T-cell (primary cell): ENCODE measurements at places on chromosomes 7 and 10. TPM values are rescaled to one million over a fixed set of nuclear protein-coding genes. Genes with fewer than 3 reads are reported as not detected.
A peak's percentile ranks its signal among the peaks of the same experiment; 100 is the strongest.

- H3K27me3 ChIP-seq: no peaks in the 10 kb centered on the region
- H3K27ac ChIP-seq: no peak overlapping the region
- no peaks in the 10 kb centered on the region for H3K36me3 ChIP-seq
Measured at GRCh38 chr7:2005786-2006185, 227.0 kb downstream of the MAD1L1 start.

GRCh38 chr7:84372712-84373111 lies 178.1 kb upstream of the SEMA3A start:
- DNase-seq: no peak
- H3K4me1 ChIP-seq: no peaks in the 10 kb centered on the region
- H3K4me3 ChIP-seq: no peak overlapping the region
- no peaks in the 10 kb centered on the region for H3K27me3 ChIP-seq
- no peak overlapping the region for H3K27ac ChIP-seq

- no peaks in the 10 kb centered on the region for H3K27me3 ChIP-seq
- H3K4me1 ChIP-seq: peaks cover 23% of the 10 kb centered on the region
- H3K27ac ChIP-seq: no peak overlapping the region
- H3K4me3 ChIP-seq: peak overlapping the region; percentile 57
- H3K36me3 ChIP-seq: no peaks in the 10 kb centered on the region
Measured at GRCh38 chr10:46283580-46284285, 3.1 kb upstream of the ANTXRL start.

- no peaks in the 10 kb centered on the region for H3K27me3 ChIP-seq
- no peak overlapping the region for H3K27ac ChIP-seq
- no peak for DNase-seq
- H3K4me1 ChIP-seq: no peaks in the 10 kb centered on the region
- H3K36me3 ChIP-seq: no peaks in the 10 kb centered on the region
Measured at GRCh38 chr7:86989407-86989806, 70.0 kb downstream of the ELAPOR2 start.

LBX1 gene
- not detected for total RNA-seq

HUS1 gene
- 59.4 TPM for total RNA-seq

DNA sequence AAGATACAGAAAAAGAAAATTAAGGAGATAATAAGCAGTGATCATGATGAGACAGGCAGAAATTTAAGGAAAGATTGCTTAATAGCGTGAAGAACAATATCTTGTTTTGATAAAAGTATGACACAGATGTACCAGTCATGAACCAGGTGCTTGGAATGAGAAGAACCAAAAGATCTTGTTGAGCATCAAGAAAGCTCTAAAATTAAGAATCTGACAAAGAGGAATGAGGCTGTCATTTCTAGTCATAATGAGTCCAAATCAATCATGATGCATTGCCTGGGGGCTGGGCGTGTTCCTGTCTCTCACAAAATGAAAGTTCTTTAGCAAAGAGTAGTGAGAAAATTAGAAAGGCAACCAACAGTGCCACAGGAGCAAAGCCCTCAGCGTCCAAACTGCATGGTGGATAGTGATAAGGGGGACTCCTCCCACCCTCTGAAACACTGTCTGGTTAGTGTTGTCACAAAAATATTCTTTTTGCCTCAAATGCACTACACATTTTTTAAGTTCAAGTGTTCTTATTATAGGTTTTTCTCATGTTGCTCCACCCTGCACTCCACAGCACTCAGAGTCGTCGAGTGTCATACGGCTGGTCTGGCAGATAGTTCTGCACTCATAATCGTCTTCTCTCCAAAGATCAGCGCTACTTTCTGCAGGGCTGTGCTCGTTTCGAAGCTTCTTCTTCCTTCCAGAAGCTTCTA lies 439.6 kb downstream of the TNS3 start:
- H3K4me1 ChIP-seq: no peaks in the 10 kb centered on the region
- H3K27ac ChIP-seq: no peak overlapping the region
- no peak for DNase-seq
- no peak overlapping the region for H3K4me3 ChIP-seq
- no peaks in the 10 kb centered on the region for H3K36me3 ChIP-seq

GRCh38 chr10:122465401-122466040 lies 4.2 kb downstream of the HTRA1 start:
- no peak overlapping the region for H3K4me3 ChIP-seq
- H3K27ac ChIP-seq: no peak overlapping the region
- DNase-seq: no peak
- peaks cover 8% of the 10 kb centered on the region for H3K27me3 ChIP-seq

DNA sequence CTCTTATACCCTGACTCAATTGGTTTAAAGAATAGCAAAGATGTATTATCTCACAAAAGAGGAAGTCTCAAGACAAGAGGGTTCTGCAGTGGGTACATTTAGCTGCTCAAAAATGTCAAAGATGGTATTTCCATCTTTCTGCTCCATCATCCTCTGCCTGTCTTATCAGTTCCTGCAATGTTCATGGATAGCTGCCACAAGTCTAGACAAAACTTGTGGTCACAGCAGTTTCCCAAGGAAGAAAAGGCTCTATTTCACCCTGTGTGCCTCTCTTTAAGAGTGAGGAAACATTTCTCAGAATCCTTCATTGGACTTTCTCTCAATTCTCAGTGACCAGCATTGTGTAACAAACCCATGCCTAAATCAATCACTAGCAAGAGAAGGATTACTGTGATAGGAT lies 634.2 kb upstream of the AUTS2 start:
- DNase-seq: no peak
- H3K27ac ChIP-seq: no peak overlapping the region
- H3K27me3 ChIP-seq: peaks cover 2% of the 10 kb centered on the region
- no peaks in the 10 kb centered on the region for H3K4me1 ChIP-seq

DNA sequence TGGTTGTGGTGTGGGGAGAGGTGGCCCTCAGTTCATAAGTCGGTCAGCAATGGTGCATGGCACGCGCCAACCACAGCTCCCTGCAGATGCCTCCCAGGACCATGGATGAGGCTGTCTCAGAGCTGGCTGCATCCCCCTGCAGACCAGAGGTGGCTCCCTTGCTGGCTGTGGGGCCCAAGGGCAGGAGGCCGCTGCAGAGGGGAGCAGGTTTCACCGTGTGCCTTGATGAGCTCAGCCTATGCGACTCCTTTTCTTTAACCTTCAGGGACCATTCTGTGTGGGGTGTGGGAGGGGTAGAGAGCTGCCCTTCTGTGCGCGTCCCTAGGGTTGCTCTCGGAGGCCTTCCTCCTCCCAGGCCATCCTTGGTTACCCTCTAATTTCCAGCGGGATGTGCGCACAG lies 152.4 kb downstream of the ACTR3B start:
- H3K27me3 ChIP-seq: no peaks in the 10 kb centered on the region
- H3K4me1 ChIP-seq: no peaks in the 10 kb centered on the region
- H3K27ac ChIP-seq: no peak overlapping the region
- H3K4me3 ChIP-seq: no peak overlapping the region
- no peaks in the 10 kb centered on the region for H3K36me3 ChIP-seq

NODAL gene
- total RNA-seq: not detected

GRCh38 chr7:114048386-114049235 lies 129.8 kb upstream of the PPP1R3A start:
- H3K27me3 ChIP-seq: no peaks in the 10 kb centered on the region
- no peak overlapping the region for H3K27ac ChIP-seq
- no peak overlapping the region for H3K4me3 ChIP-seq
- H3K36me3 ChIP-seq: no peaks in the 10 kb centered on the region
- DNase-seq: no peak
- peaks cover 4% of the 10 kb centered on the region for H3K4me1 ChIP-seq

DNA sequence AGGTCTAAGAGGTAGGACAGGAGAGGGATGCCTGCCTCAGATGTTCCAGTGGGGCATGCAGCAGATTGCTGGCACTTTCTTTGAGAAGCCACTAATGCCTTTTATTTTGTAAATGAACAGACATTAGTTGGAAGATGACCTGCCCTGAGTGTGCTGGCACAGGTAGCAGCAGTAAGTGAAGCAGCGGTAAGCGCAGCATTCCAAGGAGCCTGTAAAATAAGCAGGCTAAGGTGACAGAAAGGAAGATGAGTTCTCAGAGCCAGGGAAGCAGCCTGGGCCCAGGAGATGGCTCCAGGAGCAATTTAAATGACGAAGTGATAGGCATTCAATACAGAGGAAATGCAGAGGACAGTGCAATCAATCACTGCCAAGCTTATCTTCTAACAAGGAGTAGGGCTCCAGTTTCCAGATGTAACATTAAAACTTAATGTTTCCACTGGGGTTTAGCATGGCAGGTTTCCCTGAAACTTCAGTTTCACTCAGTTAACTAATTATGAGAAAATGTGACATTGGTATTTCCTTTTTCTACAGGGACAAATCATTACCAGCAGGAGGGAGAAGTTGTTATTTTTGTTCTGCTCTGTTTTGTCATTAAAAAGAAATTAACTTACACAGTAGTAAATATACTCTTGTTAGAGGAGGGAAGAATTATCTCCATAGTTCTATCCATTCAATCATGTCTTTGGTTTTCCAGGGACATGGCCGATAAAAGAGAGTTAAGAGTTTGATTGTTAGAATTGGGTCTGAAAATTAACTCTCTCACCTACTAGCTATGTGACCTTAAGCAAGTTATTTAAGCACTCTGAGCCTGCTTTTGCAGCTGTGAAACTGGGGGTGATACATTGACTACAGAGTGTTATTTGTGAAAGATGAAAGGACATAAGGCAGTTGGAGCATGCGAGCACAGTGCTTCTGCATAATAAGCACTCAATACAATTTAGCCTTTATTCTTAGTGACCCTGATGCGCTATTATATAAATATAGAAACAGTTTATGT lies 96.6 kb upstream of the PTN start:
- no peak overlapping the region for H3K27ac ChIP-seq
- no peaks in the 10 kb centered on the region for H3K4me1 ChIP-seq
- no peak for DNase-seq
- H3K4me3 ChIP-seq: no peak overlapping the region
- no peaks in the 10 kb centered on the region for H3K27me3 ChIP-seq

OR2A12 gene
- not detected for total RNA-seq
